ENCODE measurements at places on chromosomes 13 and 19.

- no peak for DNase-seq
Observed at GRCh38 chr19:41849067-41849466, 4.2 kb downstream of the DMRTC2 start.

DNA sequence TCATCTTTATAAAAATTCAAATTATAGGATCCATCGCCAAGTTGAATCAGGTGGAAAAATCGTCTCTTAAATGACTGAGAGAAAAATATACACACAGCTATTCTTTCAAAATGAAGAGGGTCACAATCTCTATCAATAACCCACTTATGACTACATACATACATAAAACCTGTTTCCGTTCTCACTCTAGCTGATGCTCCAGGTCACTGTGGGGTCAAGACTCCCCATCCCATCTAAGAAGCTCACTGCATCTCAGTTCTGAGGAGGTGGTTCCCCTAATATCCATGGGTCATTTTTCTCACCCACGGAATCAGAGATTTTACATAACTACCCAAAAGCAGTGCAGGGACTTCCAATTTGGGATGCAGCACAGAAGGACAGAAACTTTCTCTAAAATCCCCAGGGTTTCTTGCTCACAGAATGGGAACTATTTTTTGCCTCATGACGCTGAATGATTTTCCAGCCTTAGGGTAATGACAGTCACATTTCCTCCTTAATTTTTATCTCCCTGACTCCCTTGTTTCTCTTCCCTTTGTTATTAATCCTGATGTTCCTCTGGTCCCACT lies 56.8 kb downstream of the DOCK9 start:
- no peak for DNase-seq

DNA sequence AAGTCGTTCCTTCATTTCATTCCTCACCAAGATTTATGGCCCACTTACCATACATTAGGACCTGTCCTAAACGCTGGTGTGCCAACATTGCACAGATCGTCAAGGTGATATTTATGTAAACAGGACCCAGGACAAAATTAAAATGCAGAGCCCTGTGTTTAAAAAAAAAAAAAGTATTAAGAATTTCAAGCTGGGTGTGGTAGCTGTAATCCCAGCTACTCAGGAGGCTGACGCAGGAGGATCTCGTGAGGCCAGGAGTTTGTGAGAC lies 6.5 kb upstream of the ZNF444 start:
- no peak for DNase-seq

GRCh38 chr19:1373534-1374249 lies 10.0 kb upstream of the NDUFS7 start:
- DNase-seq, result no peak

DNA sequence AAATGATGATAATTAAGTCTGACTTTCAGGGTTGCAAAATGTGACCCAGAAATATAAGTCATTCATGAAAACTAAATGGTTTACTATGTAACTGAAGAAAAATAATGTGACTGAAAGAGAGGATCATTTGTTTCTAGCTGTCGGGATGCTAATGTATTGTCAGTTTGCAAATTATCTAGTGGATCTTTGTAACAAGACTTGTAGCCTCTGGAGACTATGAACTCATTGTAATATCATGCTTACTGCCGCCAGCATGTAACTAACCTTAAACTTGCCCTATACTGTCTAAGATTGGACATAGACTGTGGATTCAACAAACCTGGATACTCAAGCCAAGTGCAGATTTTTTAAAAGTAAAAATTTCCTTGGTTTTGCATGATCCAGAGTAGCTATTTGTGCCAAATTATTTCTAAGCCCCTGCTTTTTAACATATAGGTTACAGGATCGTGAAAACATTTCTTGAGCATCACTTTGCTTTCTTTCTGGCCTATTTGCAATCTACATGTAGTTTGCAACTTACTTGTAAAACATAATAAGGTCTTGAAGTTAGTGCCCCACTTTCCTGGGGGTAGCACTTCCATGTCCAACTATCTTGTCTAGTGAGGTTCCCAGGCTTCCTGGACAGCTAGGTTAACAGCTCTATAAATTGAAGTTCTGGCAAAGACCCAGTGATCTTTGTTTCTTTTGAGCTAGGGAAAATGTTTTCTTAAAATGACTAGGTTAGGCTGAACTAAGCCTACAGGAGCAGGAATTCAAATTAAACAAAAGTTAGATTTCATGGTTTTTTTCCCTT lies 3.3 kb upstream of the POSTN start:
- no peak for DNase-seq

- DNase-seq, result no peak
Observed at GRCh38 chr13:80215368-80215767, 125.6 kb downstream of the SPRY2 start.

GRCh38 chr13:101291646-101292515 lies 124.4 kb downstream of the NALCN start:
- DNase-seq, result no peak
